Skin of body (tissue), 3 donors: ENCODE measurements at places on chromosomes 3 and 15.

GRCh38 chr3:37542772-37543449 lies 318.8 kb upstream of the CTDSPL start:
- DNase-seq, result no peak

DNA sequence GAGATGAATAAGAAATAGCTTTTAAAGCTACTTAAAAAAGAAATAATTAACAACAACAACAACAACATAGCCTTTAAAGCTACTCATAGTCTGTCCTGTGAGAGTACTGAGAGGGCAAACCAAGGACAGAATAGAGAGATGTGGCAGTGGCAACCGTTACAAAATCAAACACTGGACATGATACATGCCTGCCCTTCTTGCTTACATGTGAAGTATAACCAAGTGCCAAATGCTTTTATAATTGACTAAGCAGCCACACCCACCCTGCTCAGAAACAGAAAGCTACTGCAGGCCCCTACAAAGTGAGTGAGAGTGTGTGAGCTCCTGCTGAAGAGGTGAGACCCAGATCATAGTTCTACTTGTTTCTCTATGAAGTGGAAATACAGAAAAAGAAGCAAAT lies 38.4 kb downstream of the NDUFB4 start:
- no peak for DNase-seq

DNA sequence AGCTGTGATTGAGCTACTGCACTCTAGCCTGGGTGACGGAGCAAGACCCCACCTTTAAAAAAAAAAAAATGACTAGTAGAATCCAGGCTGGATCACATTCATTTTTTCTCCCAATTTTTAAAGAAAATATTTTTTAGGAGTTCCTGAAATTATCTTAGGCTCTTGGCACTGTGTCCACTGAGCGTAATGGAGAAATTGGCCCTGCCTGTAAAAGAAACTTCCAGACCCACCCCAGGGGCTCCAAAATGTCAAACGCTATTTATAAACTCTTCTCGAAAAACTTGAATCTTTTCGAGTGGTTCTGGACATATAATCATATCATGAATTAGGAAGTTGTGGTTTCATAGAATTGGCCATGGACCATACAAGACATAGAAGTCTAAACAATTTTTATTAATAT lies 300.2 kb upstream of the RGMA start:
- DNase-seq, result no peak

- no peak for DNase-seq
Observed at GRCh38 chr3:140188285-140188684, 253.3 kb downstream of the CLSTN2 start.

DNA sequence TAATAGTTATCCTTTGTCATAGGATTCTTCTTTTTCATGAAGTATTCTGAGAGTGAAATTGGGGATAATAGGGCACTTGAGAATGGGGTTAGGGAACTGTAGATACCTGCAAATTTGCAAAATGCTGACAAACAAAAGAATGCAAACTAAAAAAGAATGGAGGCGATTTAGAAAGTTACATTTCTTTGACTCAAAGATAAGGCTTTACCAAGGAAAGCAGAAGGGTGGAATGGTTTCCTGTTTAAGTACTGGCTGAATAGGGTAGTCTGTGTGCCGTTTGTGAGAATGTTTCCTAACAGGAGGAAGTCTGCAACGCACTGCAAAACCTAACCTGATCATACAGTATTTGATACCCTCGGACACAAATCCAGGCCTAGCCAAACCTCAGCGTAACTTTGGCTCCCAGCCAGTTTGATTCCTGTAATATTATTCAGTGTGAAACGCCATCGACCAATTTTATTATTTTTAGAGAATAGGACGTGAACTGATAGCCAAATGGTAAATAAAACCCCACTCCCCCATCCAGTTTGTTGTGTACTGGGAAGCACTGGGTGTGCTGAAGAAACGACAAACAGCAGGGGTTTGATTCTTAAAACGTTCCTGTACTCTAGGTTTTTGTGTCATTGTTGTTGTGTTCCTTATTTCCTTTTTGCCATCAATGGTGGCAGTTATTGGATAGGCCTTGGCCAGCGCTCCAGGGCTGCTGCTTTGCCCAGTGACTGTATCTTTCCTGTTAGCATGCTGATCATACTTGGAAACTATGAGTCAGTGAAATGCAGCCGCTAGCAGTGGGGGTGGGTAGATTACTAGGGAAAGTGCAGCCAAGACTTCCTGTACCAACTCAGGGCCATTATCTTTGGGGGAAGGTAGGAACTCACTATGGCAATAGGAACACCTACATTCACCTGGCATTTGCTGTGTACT lies 148.0 kb upstream of the TBL1XR1 start:
- peak; percentile 88 for DNase-seq

- DNase-seq, result no peak
Observed at GRCh38 chr3:175267561-175267960, 408.4 kb downstream of the NAALADL2 start.

DNA sequence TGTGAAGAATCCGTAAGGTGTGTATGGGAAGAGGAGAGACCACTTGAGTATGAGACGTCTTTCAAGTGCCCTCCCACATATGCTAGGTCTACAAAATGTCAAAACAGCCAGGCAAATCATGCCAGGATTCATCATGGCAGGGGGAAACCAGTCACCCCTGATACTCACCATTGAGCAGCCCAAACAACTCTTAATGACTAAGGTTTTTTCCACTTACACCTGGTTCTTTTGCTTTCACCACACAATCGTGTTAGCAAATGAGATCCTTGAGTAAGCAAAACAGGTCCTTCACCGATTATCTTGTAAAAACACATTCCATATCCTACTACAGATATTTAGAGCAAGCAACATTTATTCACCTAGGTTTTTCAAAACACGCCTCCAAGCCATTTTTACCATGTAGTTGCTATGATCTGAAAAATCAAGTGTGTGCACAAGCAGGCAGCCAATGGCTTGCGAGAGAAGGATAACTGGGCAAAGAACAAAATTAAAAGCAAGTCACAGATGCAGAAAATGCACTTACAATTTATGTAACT lies 177.5 kb upstream of the LPP start:
- DNase-seq, result no peak

- DNase-seq, result peak; percentile 28
Observed at GRCh38 chr3:170809007-170809974, 60.7 kb downstream of the RPL22L1 start.

DNA sequence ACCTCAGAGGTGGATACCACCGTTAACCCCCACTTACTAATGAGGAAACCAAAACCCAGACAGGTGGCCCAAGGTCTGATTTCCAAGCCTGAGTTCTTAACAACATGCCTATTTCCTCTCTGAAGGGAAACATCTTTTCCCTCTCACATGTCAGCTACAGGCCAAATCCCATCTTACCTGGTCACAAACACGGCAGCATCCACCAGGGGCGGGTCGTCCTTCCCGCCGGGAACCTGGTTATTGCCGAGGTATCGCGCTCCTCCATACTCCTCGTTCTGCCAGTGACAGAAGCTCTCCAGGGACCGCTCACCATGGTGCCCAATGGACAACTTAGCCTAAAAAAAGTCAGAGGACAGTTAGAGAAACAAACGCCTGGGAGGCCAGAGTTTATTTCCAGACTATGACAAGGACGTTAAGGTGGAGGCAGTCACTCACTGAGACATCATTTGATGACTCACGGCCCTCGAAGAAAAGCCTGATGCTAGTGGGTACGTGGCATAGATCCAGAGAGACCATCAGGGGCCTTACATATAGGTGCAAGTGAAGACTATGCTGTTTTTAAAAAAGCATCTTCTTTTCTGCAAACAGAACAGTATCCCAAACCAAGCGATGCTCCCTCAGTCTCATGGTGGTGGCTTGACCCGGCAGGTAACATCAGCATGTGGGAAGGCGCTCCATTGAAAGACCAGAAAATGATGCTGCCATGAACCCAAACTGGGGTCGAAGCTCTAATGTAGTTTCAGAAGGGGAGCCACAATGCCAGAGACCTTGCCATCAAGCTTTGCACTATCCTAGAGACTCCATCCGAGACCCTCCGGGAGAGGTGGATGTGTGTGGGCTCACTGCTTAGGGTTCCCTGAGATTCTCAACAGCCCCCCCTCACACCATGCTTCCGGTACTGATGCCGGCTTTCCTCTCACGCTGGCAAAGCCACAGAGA lies 80.2 kb downstream of the ADAMTS17 start:
- DNase-seq, result no peak

DNA sequence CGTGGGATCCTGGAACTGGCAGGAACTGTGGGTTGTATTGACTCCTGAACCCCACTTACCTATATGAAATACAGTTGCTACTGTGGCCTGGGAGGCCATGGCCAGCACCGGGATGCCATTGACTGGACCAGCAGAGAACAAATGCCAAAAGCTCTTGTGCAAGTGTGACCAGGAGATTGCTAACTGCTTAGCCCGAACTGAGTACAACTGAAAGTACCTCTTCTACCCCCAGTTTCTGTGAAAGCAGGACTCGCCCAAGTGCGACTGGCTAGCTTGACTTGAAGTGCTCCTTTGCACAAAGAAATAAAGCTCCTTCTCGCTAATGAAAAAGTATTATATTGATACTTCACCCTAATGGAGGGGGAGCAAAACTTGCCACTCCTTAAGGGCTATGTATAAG lies 101.3 kb upstream of the ATP11B start:
- DNase-seq, result no peak

DNA sequence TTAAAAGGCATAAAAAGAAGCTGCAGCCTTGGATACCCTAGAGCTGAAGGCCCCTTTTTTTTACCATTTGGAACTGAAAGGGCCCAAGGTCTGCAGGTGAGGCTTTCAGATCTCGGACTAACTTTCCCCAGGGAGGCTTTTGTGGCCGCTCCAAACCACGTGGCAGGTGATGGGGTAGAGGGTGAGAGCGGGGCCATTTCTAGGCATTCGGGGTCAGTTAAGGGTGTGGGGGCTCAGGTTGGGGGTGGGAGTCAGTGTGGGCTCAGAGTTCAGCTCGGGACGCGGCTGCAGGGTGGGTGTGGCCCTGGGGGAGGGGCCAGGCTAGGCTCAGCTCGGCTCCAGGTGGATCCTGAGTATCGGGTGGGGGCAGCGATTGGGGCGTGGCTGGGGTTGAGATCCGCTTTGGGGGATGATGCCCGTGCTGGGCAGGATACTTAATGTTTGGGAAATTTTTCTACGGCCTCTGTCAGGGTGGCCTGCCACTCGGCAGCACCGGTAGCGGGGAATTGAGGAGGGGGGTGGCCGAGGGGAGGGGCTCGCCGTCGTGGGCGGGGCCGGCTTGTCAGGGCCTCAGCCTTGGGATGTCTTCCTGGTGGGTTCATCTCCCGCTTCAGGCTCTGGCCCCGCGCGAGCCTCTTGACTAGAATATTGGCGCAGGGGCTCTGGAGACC lies 2.5 kb downstream of the KLF13 start:
- DNase-seq, result no peak

- no peak for DNase-seq
Observed at GRCh38 chr15:25848784-25849156, 14.4 kb downstream of the ATP10A start.

DNA sequence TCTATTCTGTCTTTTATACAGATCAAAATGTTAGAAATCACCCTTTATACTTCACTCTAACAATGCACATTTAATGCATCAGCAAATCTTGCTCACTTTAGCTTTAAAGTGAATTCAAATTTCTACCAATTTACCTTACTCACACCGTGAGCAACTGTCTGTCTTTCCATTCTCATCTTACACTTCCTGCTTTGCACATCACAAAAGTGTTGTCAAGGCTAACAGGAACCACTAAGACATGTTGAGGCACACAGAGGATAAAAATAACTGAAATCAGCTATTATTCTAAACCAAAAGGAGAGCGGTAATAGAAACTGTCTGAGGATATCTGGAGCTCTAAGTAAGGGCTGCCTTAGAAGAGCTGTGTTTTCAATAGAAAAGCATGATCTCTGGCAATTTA lies 519.9 kb downstream of the ZBBX start:
- DNase-seq, result no peak

DNA sequence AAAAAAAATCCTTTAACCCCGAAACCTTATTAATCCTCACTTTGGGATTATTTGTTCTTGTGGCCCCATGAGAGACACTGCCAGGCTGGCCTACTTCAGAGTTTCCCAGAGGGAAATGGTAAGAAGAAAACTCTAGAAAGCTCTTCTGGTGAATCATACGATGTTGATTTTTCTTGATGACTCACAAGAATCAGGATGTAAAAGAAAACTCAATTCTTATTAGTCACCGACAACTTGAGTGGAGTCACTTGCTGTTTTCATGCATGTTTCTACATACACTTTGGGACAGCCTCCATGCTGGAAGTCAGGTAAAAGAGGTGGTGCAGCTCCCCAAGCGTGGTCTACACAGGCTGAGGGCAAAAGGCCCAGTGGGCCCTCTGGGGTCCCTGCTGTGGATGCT lies 42.8 kb downstream of the MYO5C start:
- no peak for DNase-seq

GRCh38 chr3:50423543-50423942 lies 64.2 kb upstream of the TMEM115 start:
- no peak for DNase-seq

DNA sequence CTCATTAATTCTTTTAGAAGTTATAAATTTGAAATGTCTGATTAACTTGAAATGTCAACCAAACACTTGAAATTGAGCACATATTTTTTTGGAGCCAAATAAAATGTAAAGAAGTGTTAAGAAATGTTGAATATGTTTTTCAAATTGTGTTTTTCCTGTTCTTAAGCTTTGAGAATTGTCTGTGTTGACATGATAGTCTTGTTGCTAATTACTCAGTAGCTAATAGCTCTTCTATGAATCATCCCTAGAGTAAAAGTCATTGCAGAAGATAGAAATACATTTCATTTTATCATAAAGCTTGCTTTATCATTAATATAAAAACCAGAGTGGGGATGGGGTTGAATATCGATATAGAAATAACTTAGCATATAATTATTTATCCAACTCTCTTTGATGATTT lies 41.9 kb upstream of the ABHD10 start:
- no peak for DNase-seq

GRCh38 chr3:132284781-132285619 lies 32.2 kb upstream of the ACP3 start:
- no peak for DNase-seq

DNA sequence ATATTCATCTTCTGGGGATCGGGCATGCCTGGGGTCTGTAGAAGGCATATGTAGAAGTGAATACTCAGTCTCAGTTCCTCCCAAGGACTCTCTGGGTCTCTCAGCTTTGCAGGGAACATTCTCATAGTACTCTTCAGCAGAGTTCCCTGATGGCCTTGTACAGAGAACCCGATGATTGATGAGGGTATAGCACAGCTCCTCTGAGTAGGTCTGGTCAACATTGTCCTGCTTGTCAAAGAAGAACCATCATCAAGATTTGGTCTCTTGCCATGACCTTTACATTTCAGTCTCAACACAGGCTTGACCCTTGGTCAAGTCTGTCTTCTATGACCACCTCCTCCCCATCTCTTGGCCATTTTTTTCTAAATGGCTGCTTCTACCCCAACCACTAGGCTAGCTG lies 9.5 kb downstream of the GCSAM start:
- no peak for DNase-seq
